ENCODE measurements at places on chromosomes 1 and 21. TPM values are rescaled to one million over a fixed set of nuclear protein-coding genes. Genes with fewer than 3 reads are reported as not detected.

Gene PLXNA2
- total RNA-seq = 1.9 TPM

Gene LCE1A
- total RNA-seq = not detected

Gene RIPPLY3
- total RNA-seq = under 0.01 TPM

Gene RBM11
- 0.32 TPM for total RNA-seq

Gene SLC30A2
- total RNA-seq = not detected

Gene MEGF6
- 2.2 TPM for total RNA-seq

Gene DMBX1
- not detected for total RNA-seq

Gene DNAH14
- total RNA-seq = 13.5 TPM

Gene PAQR7
- total RNA-seq = 16.0 TPM

Gene S100A7
- not detected for total RNA-seq

Gene LORICRIN
- total RNA-seq = not detected

Gene OR10X1
- total RNA-seq = not detected

Gene LIN28A
- total RNA-seq = not detected

Gene CLCA1
- total RNA-seq = under 0.01 TPM

Gene ELAVL4
- not detected for total RNA-seq

Gene OR2T35
- not detected for total RNA-seq

Gene DNASE2B
- not detected for total RNA-seq

Gene BTBD19
- total RNA-seq = 13.0 TPM

Gene FMO2
- 1.7 TPM for total RNA-seq

Gene PTGFR
- 7.7 TPM for total RNA-seq

Gene CXADR
- 0.32 TPM for total RNA-seq

Gene VASH2
- 0.97 TPM for total RNA-seq

Gene ZBTB17
- 31.5 TPM for total RNA-seq

Gene PLA2G5
- total RNA-seq = not detected

Gene AGO1
- 16.4 TPM for total RNA-seq

Gene PYHIN1
- not detected for total RNA-seq

Gene RBP7
- total RNA-seq = 0.43 TPM

Gene NFASC
- total RNA-seq = 1.9 TPM

Gene TNFAIP8L2
- not detected for total RNA-seq

Gene FLG2
- total RNA-seq = not detected

Gene FCGR2B
- total RNA-seq = not detected

Gene CFHR1
- total RNA-seq = not detected

Gene CD2
- total RNA-seq = not detected

Gene SV2A
- 19.4 TPM for total RNA-seq

Gene PCP4L1
- total RNA-seq = not detected

Gene NID1
- total RNA-seq = 211 TPM

Gene CMPK1
- 78.0 TPM for total RNA-seq

Gene TOMM20
- 74.4 TPM for total RNA-seq

Gene XKR8
- 6.8 TPM for total RNA-seq

Gene ACP6
- 6.0 TPM for total RNA-seq
